ENCODE measurements at places on chromosomes 11 and 22.
A peak's percentile ranks its signal among the peaks of the same experiment; 100 is the strongest.

- DNase-seq = peak; percentile 40
Observed at GRCh38 chr11:88886796-88887195, 179.0 kb downstream of the GRM5 start.

DNA sequence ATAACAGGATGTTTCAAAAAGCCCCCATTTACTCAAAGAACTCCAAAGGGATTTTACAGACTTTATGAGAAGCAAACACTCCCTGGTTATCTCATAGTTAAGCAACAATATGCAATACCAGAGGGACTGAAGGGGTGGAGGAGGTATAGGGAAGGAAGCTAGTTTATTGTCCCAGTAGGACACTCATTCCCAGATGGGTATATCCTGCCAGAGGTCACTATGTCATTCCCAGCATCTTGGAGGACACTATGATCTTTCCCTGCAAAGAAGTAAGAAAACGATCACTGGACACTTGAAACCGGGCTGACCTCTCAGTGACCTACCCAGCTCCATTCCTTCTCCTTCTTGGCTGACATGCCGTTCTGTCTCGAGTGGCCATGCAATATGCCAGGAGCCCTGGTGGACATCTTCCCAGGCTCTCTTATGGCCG lies 114.5 kb downstream of the NAT10 start:
- no peak for DNase-seq

DNA sequence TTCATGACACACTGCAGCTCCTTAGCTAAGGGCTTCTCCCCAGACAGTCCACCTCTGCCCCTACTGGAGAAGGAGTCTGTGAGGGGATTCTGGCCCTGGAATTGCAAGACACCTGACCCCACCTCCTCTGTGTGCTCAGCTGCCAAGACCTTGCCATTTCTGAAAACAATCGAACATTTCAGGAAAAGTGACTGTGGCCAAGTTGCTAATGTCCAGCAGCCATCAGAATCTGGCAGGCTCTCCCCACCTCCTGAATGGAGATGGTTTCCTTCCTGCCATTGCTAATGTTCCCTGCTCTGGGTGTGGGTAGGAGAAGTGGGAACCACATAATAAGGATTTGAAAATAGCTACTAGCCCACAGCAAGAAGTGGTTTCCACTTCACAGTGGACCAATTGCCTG lies 127.2 kb upstream of the ALX4 start:
- no peak for DNase-seq

- no peak for DNase-seq
Observed at GRCh38 chr11:69153661-69154060, 2.1 kb upstream of the SMIM38 start.

GRCh38 chr22:24768537-24769374 lies 5.8 kb downstream of the PIWIL3 start:
- peak; percentile 45 for DNase-seq

GRCh38 chr22:42932857-42933484 lies 75.9 kb upstream of the ARFGAP3 start:
- peak; percentile 10 for DNase-seq

DNA sequence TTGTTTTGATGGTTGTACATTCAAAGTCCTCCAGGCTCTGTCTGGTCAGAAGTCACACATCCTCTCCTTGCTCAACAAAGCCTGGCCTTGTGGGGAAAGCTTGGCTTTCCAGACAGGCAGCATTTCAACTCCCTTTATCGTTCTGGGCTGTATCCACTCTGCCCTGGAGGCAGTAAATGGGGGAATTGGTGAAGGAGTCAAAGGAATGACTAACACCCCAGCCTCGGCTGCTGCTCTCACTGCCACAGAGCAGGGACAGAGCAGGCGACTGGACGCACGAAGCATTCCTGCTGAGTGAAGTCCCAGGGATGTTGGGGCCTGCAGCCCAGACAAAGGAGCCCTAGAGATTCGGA lies 52.8 kb downstream of the WNT11 start:
- peak; percentile 88 for DNase-seq

DNA sequence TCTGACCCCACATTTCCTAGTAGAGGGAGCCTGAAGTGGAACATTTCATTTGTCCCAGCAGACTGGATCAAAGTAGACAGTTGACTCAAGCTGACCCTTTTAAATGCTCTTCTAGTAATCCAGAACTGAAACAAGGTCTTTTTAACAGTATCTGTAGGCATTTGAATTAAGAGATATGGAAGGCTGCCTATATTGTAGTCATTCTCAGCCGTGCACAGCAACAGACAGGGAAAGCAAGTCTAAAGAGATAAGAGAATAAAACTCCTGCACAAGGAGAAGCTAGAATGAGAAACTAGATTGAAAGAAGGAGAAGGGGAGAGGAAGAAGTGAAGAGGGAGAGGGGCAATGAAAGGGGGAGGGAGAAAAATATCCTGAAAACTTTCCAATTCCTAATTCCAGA lies 180.6 kb upstream of the MTMR2 start:
- no peak for DNase-seq

- DNase-seq = no peak
Observed at GRCh38 chr22:16973591-16974297, 34.3 kb downstream of the GAB4 start.

DNA sequence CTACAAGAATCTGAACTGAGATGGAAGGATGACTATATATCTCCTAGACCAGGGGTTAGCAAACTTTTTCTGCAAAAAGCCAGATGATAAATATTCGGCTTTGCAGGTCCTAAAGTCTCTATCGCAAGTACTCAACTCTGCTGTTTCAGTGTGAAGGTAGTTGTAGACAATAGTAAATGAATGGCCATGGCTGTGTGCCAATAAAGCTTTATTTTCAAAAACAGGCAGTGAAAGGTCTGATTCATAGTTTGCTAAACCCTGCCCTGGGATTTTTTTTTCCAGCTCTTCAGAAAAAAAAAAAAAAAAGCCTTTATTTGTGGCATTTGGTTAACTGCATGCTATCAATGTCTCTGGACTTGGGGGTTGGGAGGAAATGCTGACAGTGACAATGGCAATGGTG lies 37.5 kb downstream of the FAM227A start:
- no peak for DNase-seq

- DNase-seq = no peak
Observed at GRCh38 chr11:73468590-73469161, 92.5 kb downstream of the RELT start.

DNA sequence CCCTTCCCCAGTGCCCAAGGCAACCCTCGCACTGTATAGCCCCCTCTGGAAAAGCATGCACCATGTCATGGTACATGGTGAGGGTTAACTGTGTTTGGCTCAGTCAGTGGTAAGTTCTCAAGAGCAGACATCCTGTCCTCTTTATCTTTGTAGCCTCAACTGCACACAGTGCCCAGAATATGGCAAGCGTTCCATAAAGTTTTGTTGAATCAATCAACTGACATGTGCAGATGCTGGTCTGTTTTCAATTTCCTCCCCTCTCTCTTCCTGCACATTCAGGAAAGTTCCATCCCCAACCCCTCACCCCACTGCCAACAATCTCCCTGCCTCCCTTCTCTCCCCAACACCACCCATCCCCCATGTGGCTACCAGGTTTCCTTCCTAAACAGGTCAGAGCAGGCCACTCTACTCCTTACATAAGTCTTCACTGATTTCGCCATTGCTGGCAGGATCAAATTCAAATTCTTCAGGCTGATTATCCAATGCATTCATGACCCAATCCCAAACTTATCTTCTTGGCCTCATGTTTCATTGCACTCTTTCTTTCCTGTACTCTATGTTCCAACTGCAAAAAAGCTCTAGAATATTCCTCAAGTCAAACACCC lies 15.5 kb upstream of the TMPRSS5 start:
- DNase-seq = no peak

GRCh38 chr11:71986131-71986530 lies 12.6 kb upstream of the IL18BP start:
- DNase-seq = no peak

DNA sequence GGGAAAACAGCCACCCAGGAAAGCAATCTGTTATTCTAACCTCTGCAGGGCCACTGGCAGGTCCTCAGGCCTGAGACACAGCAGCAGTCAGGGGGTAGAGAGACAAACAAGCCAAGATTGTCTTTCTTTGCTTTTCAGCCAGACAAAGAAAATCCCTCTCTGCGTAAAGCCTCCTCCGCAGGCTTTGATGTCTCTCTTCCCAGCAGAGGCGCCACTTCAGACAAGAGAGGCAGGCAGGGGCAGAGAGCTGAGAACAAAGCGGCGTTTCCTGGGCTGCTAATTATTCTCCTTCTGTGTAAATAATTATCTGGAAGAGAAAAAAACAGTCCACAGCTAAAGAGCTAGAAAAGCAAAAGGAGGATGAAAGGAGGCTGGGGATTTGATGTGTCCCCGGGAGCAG lies 102.7 kb upstream of the SEZ6L start:
- no peak for DNase-seq

DNA sequence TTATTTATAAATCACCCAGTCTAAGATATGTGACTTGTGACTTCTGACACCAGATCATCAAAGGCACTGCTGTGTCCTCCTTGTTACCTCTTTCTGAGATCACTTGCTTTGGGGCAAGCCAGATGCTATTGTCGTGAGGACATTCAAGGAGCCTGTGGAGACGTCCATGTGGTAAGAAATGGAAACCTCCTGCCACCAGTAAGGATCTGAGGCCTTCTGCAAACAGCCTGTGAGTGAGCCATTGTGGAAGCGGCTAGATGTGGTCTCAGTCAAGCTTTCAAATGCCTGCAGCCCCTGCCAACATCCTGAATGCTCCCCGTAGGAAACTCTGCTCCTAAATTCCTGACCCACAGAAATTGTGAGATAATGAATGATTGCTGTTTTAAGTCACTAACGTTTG lies 11.7 kb upstream of the RDX start:
- no peak for DNase-seq

- peak; percentile 65 for DNase-seq
Observed at GRCh38 chr11:93895106-93895862, 44.9 kb upstream of the VSTM5 start.

- DNase-seq = no peak
Observed at GRCh38 chr11:34525098-34525497, 11.5 kb upstream of the ELF5 start.

GRCh38 chr11:70364745-70365543 lies 33.4 kb upstream of the CTTN start:
- DNase-seq = no peak

DNA sequence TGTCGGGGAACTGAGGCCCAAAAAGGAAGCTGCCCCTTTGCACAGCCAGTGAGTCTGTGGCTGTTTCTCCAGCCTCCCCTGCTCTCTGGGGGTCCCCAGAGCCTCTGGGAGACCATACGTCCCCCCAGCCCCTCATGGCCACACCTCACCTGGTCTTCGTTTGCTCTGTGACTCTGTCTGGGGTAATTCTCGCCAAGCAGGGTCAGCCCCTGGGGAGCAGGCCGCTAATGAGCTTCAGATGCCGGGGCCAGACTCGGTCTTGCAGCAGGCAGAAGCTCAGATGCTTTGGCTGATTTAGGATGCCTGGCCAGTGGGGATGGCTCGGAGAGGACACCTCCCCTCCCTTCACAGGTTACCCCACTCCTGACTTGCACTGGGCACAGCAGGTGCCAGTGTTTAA lies 24.1 kb upstream of the WNT11 start:
- DNase-seq = no peak

DNA sequence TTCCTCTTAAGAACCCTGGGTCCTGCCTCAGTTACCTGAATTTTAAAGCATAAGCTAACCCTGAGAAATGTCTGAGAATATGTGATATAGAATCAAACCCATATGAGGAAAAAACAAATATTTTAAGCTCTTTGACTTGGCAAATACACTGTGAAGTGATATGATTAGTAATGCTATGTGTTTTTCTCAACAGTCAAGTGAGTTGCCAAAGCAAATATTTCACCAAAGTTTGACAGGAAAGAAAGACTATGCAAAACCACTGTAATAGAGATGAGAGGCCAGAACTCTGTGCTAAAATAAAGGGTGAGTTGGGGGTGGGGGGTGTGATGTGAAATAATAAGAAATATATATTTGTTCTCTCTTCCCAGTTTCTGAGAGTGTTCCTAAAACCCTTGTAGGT lies 613.5 kb upstream of the CCDC179 start:
- DNase-seq = no peak

GRCh38 chr22:42091455-42091782 lies 847 bp upstream of the NDUFA6 start:
- no peak for DNase-seq

GRCh38 chr11:2580571-2581001 lies 119.2 kb downstream of the KCNQ1OT1 start:
- DNase-seq = no peak

- no peak for DNase-seq
Observed at GRCh38 chr22:47629273-47629711, 866.8 kb downstream of the TBC1D22A start.

DNA sequence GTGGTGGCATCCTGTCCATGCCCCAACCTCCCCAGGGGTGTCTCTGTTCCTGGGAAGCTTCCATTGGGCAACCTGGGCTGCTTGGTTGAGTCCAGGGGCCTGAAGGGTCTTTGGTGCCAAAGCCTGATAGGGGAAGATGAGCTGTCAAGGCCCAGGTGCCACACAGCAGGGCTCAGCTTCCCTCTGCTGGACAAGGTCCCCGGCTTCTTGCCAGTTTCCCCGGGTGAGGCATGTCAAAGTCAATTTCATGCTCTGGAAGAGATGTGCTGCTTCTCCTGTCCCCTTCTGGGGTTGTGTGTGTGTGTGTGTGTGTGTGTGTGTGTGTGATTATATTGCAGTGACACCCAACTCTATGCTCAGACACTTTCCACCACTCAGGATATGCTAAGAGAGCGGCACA lies 26.9 kb downstream of the TP53I11 start:
- DNase-seq = no peak

GRCh38 chr11:6012035-6012668 lies 5.4 kb upstream of the OR56A4 start:
- DNase-seq = no peak

GRCh38 chr11:103898065-103898464 lies 138.4 kb upstream of the DDI1 start:
- DNase-seq = no peak

- DNase-seq = no peak
Observed at GRCh38 chr11:11390068-11390771, 37.2 kb upstream of the CSNK2A3 start.

GRCh38 chr11:41879214-41879613 lies 419.8 kb upstream of the LRRC4C start:
- DNase-seq = peak; percentile 73

- peak; percentile 81 for DNase-seq
Observed at GRCh38 chr11:46296528-46297448, 19.3 kb downstream of the CREB3L1 start.

- peak; percentile 11 for DNase-seq
Observed at GRCh38 chr22:32478994-32479393, 4.4 kb downstream of the FBXO7 start.

DNA sequence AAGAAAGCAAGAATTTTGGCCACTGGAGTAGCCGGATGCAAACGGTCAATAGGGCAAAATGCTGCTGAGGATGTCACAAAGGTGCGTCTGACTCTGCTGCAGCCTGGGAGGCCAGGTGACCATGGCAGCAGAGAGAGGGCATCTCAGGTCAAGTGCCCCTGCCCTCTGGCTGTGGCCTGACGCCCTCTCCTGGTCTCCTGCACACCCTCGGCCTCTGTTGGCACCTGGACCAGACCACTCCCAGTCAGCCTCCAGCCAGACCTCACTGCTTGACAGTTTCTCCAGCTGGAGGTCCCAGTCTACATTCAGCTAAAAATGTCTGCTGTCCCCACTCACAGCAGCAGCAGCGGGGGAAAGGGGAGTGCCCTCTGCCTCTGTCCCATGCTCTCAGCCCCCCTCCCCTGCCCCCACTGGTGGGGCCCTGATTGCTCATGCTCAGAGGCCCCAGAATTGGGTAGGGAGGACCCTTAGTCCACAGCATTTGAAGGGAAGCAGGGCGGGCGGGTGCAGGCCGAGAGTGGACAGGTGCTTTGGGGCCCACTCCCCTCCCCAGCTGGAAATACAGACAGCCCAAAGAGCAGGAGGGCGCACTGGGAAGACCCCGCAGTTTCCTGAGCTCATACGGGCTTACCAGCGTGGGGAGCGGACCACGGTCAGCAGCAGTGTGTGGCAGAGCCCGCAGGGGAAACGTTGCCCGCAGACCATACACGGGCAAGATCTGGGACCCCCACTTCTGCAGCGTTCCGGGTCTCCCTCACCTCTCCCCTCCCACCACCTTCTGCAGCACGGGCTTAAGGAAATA lies 1.6 kb upstream of the BRSK2 start:
- no peak for DNase-seq

Data from HFFc6 (cell line).